ENCODE measurements at places on chromosomes 2 and 18.

DNA sequence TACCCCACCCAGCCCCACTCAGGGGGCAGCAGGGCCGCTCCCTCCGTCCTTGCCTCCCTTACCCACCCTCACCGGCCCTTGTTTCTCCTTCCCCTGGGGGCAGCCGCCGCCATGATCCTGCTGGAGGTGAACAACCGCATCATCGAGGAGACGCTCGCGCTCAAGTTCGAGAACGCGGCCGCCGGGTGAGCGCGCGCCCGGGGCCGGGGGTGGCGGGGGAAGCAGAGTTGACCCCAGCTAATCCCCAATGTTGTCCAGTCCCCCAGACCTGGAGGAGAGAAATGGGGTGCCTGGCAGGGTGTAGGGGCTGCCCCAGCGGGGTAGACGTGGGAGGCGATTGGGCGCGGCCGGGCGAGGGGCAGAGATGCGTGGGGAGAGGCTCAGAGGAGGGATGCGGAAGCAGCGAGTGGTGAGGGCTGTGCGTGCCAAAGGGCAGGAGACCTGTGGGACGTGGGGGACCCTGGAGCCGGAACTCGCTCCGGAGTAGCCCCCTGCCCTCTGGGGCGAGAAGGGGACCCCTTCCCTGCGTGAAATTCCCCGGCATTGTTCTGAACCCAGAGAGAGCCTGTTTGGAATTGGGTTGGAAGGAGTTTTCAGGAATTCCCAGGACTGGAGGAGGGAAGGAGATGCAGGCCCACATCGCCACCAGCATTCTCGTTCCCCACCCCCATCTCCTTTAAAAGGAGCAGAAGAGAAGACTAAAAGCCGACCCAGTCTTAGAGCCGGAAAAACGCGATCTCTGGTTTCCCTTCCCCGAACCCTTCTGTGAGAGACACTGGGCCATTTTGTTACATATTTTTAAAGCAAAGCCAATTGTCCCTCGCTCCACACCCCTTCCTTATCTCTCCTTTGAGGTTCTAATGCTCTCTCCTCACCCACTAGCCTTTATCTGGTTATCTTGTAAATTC, 625 bp downstream of the ARPC2 start:
- no peak for DNase-seq

DNA sequence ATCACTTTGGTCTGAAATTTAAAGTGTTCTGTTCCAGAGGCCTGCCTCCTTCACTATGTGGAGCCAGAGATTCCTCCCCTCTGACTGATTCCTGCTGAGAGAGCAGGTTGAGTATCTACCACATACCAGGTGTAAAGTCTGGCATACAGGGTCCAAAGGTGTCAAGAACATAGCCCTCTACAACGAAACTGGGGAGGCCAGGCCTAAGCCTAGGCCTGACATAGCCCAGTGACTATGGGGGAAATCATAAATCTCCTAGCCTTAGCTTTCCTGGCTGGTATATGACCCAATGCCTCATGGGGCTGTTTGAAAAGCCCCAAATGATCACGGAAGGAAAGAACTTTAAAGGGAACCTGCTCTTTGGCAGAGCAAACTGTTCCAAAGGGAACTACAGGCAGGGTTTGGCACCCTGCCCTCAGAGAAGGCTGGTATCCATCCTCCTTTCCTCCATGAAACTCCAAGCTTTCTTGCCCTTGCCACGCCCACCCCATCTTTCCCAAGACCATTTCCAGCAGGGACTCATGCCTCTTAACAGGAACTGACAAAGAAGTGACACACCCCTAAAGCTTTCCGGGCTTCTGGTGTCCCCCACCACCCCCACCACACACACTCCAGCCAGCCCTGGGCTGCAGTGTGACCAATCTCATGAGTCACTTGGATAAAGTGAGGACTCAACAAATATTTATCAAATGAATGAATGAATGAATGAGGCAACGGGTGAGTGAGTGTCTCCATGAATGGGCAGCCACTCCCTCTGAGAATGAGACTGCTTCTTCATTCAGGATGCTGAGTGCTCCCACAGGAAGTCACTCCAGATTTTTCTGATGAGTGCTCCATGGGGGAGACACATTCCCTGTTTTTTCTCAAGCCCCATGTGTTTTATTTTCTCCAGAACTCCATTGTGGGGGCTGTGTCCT, 114.5 kb upstream of the STPG4 start:
- DNase-seq: no peak

DNA sequence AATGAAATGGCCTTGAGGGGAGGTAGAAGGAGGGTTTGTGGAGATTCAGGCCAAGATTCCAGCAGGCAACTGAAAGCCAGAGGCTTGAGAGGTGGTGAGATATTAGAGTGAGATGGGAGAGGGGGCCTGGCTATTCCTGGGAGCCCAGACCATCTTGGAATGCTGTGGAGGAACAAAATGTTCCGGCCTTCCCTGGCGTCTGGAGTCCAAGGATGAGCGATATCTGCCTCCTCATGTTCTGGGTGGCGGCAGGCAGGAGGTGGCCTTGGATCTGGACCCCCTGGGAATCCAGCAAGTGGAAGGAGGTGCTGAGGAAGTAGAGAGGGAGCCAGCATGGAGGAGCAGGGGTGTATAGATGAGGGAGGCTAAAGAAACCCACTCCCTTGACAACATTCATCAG, 335.9 kb downstream of the CYP26B1 start:
- no peak for DNase-seq

DNA sequence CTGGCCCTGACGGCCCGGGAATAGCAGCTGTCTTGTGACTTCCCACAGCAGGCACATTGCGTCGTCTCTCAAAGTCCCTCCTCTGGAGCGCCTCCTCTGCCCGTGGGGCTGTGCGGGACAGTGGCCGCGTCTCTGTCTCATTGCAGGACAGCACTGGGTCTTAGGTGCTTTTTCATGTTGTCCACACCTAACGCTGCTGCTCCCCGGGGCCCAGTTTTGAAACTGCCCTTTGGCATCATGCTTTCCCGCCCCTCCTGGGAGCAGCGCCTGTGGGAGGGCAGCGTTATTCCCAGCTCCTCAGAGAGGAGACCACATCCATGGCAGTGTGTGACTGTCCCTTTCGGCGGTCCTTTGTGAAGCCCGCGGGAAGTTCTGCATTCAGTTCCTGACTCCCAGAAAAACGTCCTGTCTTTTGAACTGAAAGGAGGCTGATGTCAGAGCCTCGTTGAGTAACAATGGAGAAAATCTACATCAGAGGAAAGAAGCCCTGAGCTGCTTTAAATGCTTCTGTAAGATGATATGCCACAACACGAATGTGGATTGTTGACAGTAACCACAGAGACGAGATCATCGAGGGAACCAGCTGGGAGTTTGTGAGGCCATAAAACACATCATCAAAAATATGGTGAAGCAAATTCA, 226.0 kb downstream of the FAM210A start:
- DNase-seq: no peak

GRCh38 chr2:196989496-196989895, 63.0 kb upstream of the PGAP1 start:
- DNase-seq: no peak
